ENCODE measurements at places on chromosomes 5 and 9.

GRCh38 chr5:66238435-66238834 lies 94.3 kb downstream of the SREK1 start:
- no peak for DNase-seq

DNA sequence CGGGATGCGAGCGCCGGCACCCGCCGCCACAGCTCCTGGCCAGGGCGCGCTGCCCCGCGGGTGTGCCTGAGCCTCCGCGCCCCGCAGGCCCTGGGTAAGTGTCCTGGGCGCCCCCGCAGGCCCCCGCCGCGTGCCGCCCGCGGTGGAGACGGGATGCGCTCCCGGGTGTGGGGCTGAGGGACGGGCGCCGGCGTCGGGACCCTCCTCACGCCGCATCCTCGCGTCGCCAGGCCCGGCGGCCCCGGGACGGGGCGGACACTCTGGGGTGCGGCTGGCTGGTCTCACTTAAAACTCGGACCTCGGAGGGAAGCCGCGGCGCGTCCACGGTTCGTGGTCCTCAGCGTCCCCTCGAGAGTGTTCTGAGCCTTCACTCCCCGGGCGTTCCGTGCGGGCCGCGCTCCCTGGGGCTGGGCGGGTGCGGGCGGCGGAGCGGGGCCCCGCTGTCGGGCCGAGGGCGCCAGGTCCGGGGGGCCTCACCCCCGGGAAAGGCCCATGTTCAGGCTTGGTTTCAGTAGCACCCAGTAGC lies 275 bp downstream of the AHRR start:
- no peak for DNase-seq

GRCh38 chr9:13576101-13576500 lies 296.6 kb upstream of the MPDZ start:
- DNase-seq = no peak

DNA sequence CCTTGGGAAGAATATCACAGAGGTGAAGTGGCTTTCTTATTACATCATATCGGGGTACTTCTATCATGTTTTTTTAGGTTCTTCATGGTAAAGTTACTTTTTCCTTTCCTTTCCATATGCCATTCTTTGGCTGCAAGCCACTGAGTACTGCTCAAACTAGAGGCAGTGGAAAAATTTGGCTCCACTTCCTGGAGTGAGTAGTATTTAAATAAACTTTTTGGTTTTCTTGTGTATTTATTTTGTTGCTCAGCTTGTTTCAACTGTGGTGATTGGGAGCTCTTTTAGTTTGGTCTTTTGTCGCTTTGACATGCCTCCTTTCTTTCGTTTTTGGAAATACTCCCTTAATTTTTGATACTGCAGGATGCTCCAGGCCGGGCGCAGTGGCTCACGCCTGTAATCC lies 69.8 kb downstream of the WDR70 start:
- DNase-seq = no peak

DNA sequence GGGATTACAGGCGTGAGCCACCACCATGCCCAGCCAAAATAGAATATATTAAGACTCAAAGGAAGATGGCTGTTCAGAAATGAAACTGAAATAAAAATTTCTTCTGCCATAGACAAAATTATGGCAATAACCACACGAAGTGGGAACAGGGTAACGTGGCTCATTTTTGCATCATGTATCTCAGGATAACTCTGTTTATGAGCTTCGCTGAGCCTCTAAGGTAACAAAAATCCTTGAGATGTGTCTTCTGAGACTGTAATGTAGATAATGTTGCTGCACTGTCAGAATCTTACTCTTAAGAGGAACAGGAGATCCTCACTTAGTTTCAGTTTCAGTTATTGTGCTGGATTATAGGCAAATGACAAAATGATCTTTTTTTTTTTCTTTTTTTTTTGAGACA lies 153.8 kb downstream of the GOLPH3 start:
- no peak for DNase-seq

- no peak for DNase-seq
Measured at GRCh38 chr5:127079994-127080491, 6.7 kb upstream of the C5orf63 start.

- DNase-seq = no peak
Measured at GRCh38 chr9:4318741-4319140, 18.9 kb upstream of the GLIS3 start.

GRCh38 chr9:121021301-121021700 lies 28.8 kb downstream of the C5 start:
- no peak for DNase-seq

GRCh38 chr9:33249087-33249658 lies 9.2 kb downstream of the SPINK4 start:
- DNase-seq = no peak

GRCh38 chr5:150672237-150672883 lies 11.3 kb downstream of the MYOZ3 start:
- DNase-seq = no peak

DNA sequence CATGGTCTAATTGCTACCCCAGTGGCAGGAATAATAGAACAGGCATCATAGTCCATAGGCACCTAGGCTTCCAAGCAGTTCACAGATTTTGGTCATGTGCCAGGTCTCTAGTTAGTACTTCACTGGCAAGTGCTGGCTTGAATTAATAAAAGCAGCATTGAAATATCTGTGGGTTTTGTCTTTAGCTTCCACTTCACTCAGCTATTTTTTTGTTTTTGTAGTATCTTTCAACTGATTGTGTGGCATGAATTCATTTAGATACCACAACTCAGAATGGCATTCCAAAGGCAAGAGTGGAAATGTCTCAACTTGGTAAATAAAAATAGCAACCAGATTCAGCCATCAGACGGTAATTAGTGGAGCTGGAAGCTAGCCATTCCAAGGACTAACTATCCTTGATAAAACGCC lies 27.9 kb upstream of the ITGA2 start:
- DNase-seq = no peak

GRCh38 chr5:120137582-120137981 lies 326.5 kb upstream of the PRR16 start:
- no peak for DNase-seq

DNA sequence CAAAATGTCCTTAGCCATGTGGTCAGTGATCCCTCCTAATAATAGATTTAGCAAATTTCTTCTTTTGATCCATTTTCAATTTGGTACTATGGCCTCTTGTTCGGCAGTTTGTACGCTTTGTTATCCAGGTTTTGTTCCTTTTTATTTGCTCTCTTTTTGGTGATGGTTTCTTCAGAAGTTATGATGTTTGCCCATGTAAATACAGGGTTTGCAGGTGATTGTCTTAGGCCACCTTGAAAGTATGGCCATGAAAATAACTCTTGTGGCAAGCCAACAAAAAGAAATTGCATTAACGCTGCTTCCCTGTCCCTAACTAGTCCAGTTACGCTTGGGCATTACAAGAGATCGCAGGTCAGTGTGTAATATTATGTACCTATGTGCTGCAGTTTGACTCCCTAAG lies 8.6 kb downstream of the GPR151 start:
- no peak for DNase-seq

DNA sequence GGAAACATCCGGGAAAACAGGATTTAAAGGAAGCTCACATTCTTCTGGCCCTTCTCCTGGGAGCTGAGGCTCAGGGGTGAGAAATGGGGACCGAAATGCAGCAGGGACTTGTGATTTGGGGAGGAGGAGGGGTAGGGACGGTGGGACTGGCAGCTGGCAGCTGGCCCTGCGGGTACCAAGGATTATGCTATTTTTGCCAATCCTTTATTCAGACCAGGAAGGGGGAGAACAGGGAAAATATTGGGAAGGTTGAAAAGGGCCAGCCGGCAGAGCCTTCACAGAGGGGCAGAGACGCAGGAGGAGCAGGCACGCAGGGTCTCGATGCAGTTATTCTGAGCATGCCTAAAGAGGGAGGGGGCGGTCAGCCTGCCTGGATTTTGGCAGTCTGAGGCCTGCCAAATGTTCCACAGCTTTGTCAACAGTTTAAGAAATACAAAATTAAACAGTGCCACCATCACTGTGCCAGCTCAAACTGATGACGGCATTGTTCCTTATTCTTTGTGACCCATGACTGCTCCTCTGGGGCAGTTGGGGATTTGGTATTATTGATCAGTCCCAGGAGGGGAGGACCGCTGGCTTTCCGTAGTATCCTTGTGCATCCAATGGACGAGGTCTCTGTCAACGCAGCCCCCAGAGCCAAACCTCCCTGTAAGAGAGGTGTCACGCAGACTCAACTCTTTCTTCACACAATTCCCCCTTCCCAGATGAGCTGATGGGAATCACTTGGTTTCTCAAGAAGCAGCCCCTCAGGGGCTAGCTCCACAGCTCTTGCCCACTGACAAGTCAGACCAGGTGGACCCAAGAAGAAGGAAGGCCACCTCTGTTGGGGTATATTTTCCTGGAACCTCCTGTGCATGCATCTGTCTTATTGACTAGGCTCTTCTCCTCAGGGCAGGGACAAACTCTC lies 553.3 kb downstream of the BNC2 start:
- DNase-seq = no peak

DNA sequence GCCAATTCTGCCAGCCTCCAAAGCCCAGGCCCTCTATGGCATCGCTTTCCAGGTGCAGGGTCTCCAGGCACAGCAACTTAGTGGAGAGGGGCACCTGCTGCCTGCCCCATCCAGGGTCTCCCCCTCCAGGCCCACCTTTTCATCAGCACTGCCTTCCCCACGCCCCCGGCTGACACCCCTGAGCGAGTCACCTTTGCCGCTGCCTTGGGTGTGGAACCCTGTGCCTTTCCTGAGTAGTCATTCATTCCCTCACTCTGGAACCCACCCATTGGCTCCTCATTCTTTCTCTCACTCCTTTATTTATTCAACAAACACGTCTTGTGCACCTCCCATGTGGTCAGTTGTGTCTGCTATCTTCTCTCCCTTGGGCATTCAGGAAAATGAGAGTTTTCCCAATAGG lies 14.5 kb upstream of the RPL26L1 start:
- DNase-seq = no peak

GRCh38 chr9:137163365-137163715 lies 6.5 kb downstream of the LRRC26 start:
- no peak for DNase-seq

GRCh38 chr9:116695438-116695837 lies 8.3 kb downstream of the TRIM32 start:
- DNase-seq = no peak

GRCh38 chr5:135691044-135691443 lies 112.3 kb upstream of the CXCL14 start:
- DNase-seq = no peak

DNA sequence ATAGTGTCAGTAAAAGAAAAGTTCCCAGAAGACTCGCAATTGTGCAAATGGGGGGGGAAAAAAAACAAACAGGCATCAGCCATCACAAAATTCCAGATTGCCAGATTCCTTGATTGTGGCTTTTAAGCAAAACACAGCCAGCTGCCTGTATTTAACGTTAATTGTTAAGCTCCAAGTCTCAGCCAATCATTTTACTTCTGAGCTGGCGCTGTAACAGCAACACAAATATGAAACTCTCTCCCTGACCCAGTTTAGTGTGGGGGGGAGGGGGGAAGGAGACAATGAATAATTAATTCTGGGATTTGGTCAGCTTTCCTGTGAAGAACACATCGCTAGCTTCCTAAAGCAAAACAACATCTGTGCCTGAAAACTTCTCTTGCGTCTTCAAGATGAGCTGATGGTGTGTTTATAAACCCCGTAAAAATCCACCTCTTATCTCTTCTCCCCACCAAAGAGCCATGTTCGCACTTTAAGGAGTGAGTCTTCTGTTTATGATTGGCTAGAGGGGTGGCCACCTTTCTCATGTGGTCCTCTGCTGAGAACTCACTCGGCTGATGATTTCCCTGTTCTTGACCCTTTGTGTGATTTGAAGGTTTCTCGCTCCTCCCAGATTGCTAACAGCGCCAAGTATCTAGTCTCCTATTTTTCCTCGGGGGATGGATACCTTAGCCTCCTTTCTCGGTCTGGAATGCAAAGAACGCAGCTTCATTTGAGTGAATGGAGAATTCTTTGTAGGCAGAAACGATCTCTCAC lies 160.2 kb upstream of the DAPK1 start:
- no peak for DNase-seq

DNA sequence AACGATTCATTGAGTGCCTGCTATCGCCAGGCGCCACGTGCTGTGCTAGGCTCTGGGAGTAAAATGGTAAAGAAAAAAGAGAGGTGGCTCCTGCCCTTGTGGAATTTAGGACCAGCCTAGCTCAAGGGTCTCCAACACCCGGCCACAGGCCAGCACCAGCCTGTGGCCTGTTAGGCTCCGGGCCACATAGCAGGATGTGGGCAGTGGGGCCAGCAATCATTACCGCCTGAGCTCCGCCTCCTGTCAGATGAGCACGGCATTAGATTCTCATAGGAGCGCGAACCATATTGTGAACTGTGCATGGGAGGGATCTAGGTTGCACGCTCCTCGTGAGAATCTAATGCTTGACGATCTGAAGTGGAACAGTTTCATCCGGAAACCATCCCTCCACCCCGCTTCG lies 1.5 kb downstream of the RMRP start:
- no peak for DNase-seq

DNA sequence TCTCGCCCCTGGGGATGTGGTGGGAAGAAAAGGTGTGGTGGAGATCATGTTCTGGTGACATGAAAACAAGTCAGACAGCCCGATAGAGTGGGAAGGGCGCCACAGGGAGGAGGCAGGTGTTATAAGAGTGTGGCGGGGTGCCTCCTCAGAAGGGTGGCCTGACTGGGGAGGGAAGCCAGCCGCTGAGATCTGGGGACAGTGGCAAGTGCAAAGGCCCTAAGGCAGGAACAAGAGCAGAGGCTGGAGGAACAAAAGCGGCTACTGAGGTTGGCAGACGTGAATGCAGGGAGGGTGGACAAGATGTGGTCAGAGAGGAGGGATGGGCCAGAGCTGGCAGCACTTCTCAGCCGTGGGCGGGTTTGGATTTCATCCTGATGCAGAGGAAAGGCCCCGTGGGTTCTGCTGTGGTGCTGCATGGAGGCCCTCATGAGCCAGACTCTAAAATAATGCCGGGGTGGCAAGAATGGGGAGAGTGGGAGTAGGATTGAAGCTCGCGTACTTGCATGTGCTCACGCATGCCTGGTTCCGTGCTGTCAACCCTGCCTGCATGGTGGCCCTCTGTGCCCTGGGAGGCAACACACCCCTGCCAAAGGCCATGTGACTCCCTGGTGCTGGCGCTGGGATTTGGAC lies 89.2 kb downstream of the MVB12B start:
- no peak for DNase-seq

GRCh38 chr5:154243736-154244135 lies 53.2 kb downstream of the GALNT10 start:
- DNase-seq = no peak

Measured in cortex of kidney (tissue), 1 donor.